ENCODE measurements at places on chromosomes 5 and 9.

GRCh38 chr5:15566306-15566705 is 66.3 kb downstream of the FBXL7 start:
- no peak overlapping the region for H3K4me3 ChIP-seq
- no peak overlapping the region for H3K27ac ChIP-seq
- H3K4me1 ChIP-seq = no peaks in the 10 kb centered on the region
- H3K36me3 ChIP-seq = no peaks in the 10 kb centered on the region
- DNase-seq = no peak
- H3K27me3 ChIP-seq = no peaks in the 10 kb centered on the region

GRCh38 chr9:126517833-126518356 is 95.8 kb upstream of the LMX1B start:
- peaks cover 35% of the 10 kb centered on the region for H3K27me3 ChIP-seq
- peaks cover 26% of the 10 kb centered on the region for H3K4me1 ChIP-seq
- no peak for DNase-seq
- no peak overlapping the region for H3K27ac ChIP-seq

DNA sequence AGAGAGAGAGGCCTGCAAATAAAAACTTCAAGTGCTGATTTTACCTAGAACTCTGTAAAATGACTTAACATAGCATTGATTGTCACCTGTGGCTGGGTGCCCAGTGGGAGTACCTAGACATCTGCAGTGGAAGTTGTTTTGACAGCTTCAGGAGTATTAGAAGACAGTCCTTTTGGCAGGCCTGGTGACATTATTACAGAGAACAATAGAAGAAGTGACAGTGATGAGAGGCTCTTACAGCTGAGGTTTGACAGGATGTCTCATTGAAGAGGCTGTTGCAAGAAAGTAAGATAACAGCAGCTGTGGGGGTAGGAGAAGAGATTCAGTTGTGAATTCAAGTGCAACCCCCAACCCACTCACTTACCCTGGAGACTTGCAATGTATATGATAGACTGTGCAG is 27.9 kb upstream of the MUSK start:
- no peak overlapping the region for H3K27ac ChIP-seq
- H3K27me3 ChIP-seq = peaks cover 4% of the 10 kb centered on the region
- no peaks in the 10 kb centered on the region for H3K36me3 ChIP-seq
- no peak overlapping the region for H3K4me3 ChIP-seq
- DNase-seq = no peak

DNA sequence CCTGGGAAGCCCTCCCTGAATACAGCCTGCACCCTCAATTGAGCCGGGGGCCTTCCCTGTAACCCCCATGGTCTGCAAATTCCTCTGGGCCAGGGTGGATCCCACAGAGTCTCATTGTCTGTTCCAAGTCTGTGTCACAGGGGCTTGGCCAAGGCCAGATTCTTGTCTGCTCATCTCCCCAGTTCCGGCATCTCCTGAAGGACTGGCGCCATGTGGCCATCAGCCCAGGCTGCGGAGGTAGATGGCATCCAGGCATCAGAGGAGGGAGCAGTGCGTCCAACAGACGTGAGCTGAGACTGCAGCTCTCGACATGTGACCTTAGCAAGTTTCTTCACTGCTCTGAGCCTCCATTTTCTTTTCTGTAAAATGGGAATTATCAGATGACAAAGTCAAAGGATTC is 37.3 kb upstream of the RPL26L1 start:
- DNase-seq = no peak
- peaks cover 75% of the 10 kb centered on the region for H3K36me3 ChIP-seq
- H3K27me3 ChIP-seq = no peaks in the 10 kb centered on the region
- no peak overlapping the region for H3K27ac ChIP-seq
- no peak overlapping the region for H3K4me3 ChIP-seq

DNA sequence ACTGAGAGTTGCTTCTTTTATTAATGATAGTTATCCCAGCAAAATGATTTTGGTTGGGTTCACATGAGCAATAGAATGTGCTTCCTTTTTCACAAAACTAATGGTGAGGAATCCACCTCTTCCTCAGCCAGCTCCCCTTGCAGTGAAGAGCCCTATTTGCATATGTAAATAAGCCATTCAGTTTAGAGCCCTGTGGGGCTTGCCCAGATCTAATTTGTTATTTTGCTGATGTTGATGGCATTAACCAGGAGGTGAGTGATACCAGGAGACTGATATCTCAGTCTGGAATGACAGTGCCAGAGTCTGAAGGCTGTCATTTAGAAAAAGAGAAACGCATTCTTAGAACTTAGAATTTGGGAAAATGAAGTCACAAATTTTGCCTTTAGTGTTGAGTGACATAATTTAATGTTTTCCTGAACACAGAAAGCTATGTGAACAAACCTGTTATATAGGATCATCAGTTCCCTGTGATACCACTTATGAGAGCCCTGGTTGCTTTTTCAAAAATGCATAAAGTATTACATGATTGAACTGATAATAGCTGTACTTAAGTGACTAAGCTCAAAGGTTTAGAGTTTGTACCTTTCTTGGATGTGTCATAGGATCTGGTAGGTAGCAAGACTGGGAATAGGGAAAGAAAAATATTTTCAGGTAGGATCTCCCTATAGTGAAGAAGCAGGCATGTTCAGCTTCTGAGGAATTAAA is 271.6 kb downstream of the MAST4 start:
- no peaks in the 10 kb centered on the region for H3K36me3 ChIP-seq
- H3K4me1 ChIP-seq = no peaks in the 10 kb centered on the region
- H3K27me3 ChIP-seq = peaks cover 2% of the 10 kb centered on the region
- H3K27ac ChIP-seq = no peak overlapping the region
- H3K4me3 ChIP-seq = no peak overlapping the region

DNA sequence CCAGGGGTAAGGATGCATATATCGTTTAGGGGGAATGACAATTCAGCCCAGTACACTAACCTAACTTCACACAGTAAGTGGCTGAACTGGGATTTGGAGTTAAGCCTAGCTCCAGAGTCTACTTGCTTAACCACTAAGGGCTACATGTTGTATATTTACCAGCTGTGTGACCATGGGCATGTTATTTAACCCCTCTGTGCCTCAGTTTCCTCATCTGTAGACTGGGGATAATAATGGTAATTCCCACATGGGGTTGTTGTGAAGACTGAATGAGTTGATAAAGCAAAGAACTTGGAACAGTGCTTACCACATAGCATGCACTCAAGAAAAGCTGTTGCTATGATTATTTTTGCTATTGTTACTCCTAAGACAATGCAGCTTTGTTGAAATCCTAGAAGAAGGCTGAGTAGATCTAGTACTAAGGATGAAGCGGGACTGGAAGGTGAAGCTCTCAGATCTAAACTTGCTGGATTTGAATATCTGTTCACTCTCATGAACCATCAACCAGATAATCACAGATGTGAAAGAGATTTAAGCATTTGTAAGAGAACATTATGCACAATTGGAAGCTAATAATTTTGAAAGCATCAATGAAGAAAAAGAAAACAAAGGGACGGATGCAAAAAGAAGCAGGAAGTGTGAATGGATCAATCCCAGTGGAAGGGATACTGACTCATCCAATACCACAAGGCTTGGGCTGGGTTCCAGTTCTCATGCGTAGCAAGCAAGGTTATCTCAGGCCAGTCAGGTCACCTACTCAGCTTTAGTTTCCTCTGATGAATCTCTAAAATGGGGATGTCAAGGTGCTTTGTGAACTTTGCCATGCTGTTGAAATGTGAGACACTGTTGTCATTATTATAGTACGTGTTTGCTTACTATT is 78.5 kb upstream of the TBC1D2 start:
- peaks cover 16% of the 10 kb centered on the region for H3K27me3 ChIP-seq
- no peak overlapping the region for H3K27ac ChIP-seq
- H3K4me3 ChIP-seq = no peak overlapping the region
- no peaks in the 10 kb centered on the region for H3K4me1 ChIP-seq

GRCh38 chr5:133494923-133495246 is 117.5 kb downstream of the FSTL4 start:
- H3K36me3 ChIP-seq = no peaks in the 10 kb centered on the region
- H3K4me1 ChIP-seq = no peaks in the 10 kb centered on the region
- H3K4me3 ChIP-seq = no peak overlapping the region
- H3K27ac ChIP-seq = no peak overlapping the region
- DNase-seq = no peak

- H3K27ac ChIP-seq = peak overlapping the region; percentile 91
- no peaks in the 10 kb centered on the region for H3K27me3 ChIP-seq
- H3K4me1 ChIP-seq = peaks cover 95% of the 10 kb centered on the region
- no peak for DNase-seq
These were observed 63.9 kb downstream of the C9orf152 start for GRCh38 chr9:110143950-110144545.

- no peaks in the 10 kb centered on the region for H3K4me1 ChIP-seq
- H3K27ac ChIP-seq = no peak overlapping the region
- no peaks in the 10 kb centered on the region for H3K36me3 ChIP-seq
- no peak overlapping the region for H3K4me3 ChIP-seq
These were observed 129.1 kb upstream of the SHB start for GRCh38 chr9:38198140-38198539.

- no peak overlapping the region for H3K27ac ChIP-seq
- H3K36me3 ChIP-seq = peaks cover 54% of the 10 kb centered on the region
- H3K27me3 ChIP-seq = no peaks in the 10 kb centered on the region
- no peaks in the 10 kb centered on the region for H3K4me1 ChIP-seq
These were observed 42.3 kb downstream of the LSM11 start for GRCh38 chr5:157785801-157786200.

DNA sequence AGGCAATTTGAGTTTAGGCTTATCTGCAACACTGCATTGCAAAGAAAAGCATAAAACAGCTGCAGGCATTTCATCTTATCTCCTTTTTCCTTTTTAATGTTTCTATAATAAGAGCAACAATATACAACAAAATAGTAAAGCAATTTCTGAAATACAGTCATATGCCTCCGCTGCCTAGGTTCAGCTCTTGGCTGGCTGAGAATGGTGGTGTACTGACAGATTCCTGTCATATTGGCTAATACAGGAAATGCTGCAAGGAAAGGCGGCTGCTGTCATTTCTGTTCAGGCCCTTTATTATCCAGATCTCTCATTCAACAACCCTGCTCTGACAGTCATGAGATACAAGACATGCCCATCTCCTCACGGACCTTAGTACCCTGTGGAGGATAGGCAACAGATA is 677.0 kb downstream of the TAF11L14 start:
- no peak overlapping the region for H3K4me3 ChIP-seq
- no peaks in the 10 kb centered on the region for H3K4me1 ChIP-seq
- DNase-seq = no peak
- H3K36me3 ChIP-seq = no peaks in the 10 kb centered on the region
- peaks cover 5% of the 10 kb centered on the region for H3K27me3 ChIP-seq

GRCh38 chr9:132801659-132802058 is 76.4 kb downstream of the AK8 start:
- no peak overlapping the region for H3K4me3 ChIP-seq
- no peaks in the 10 kb centered on the region for H3K36me3 ChIP-seq
- H3K4me1 ChIP-seq = peaks cover 18% of the 10 kb centered on the region

DNA sequence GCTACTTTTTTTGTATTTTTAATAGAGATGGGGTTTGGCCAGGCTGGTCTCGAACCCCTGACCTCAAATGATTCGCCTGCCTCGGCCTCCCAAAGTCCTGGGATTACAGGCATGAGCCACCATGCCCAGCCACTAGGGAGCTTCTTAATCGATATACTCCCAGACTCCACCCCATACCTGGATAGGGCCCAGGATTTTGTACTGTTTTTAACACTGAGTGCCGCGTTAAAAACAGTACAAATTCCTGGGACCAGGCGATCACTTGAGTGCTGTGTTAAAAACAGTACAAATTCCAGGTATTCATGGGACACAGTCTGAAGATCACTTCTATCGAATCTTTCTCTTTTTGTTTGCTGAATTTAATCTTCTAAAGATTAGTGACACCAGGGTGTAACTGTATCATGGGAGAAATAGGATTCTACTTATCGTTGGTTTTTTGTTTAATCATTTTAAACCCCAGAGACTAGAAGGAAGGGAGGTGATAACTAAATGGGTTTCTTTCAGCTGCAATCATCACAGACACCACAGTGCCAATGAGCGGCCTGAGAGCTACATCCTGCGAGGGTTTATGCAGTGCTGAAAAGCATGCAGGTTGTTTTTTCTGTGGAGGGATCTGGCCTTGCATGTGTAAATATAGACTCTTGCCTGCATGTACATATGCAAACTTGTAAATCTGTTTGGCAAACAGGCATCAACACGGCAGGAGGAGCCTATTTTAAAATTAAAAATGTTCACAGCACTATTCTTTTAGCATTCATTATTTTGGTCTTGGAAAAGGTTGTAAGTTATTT is 303.8 kb upstream of the WWC1 start:
- no peak overlapping the region for H3K4me3 ChIP-seq
- DNase-seq = no peak
- H3K36me3 ChIP-seq = no peaks in the 10 kb centered on the region

DNA sequence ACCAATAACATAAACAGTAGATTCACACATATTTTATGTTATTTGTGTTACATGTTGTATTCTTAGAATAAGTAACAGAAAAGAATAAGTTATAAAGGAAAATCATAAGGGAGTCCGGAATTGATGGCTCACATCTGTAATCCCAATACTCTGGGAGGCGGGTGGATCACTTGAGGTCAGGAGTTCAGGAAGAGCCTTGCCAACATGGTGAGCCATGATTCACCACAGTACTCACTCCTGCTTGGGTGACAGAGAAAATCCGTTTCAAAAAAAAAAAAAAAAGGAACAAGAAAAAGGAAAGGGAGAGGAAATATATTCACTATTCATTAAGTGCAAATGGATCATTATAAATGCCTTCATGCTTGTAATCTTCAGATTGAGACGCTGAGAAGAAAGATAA is 533.3 kb upstream of the CDH9 start:
- no peaks in the 10 kb centered on the region for H3K36me3 ChIP-seq
- H3K27ac ChIP-seq = no peak overlapping the region
- no peaks in the 10 kb centered on the region for H3K4me1 ChIP-seq
- H3K27me3 ChIP-seq = no peaks in the 10 kb centered on the region
- H3K4me3 ChIP-seq = no peak overlapping the region
- no peak for DNase-seq

GRCh38 chr5:107542831-107543231 is 127.9 kb downstream of the EFNA5 start:
- peaks cover 3% of the 10 kb centered on the region for H3K27me3 ChIP-seq
- H3K4me1 ChIP-seq = no peaks in the 10 kb centered on the region

DNA sequence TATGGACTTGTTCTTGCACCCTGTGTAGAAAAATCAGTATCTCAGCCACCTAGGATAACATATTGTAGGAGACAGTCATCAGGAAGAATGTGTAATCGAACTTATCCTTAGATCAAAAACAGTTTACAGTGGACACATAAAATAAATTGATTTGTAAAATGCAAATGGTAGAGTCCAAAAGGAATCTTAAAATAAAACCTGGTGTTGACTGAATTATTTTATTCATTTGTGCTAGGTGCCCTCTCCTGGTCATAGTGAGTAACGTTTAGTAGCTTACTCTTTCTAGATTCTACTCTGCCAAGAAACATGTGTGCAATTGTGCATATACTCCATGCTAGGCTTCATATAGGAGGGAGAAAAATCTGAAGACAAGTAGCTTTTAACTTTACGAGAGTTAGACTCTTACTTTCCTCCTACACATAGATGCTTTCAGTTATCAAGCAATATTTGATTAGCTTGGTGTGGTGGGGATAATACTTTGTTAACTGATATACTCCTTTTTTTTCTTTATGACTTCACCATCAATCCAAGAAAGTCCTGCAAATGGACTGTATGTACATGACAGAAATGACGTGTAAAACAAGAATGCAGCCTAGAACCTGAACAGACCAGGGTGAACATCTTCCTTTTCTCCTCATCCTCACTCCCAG is 23.7 kb upstream of the LOX start:
- H3K4me3 ChIP-seq = no peak overlapping the region
- H3K36me3 ChIP-seq = no peaks in the 10 kb centered on the region
- H3K27ac ChIP-seq = no peak overlapping the region
- no peaks in the 10 kb centered on the region for H3K27me3 ChIP-seq
- no peaks in the 10 kb centered on the region for H3K4me1 ChIP-seq

GRCh38 chr5:14410068-14410393 is 171.6 kb upstream of the OTULINL start:
- H3K27me3 ChIP-seq = no peaks in the 10 kb centered on the region
- no peak for DNase-seq
- H3K36me3 ChIP-seq = peaks cover 94% of the 10 kb centered on the region
- no peak overlapping the region for H3K4me3 ChIP-seq
- H3K27ac ChIP-seq = no peak overlapping the region
- peaks cover 4% of the 10 kb centered on the region for H3K4me1 ChIP-seq
